Daoy (cell line): ENCODE measurements at places on chromosomes 7 and 10. TPM values are rescaled to one million over a fixed set of nuclear protein-coding genes. Genes with fewer than 3 reads are reported as not detected.
A peak's percentile ranks its signal among the peaks of the same experiment; 100 is the strongest.

WEE2 gene
- total RNA-seq: not detected in 2 replicates

- DNase-seq: peak; percentile 96
Observed at GRCh38 chr7:41702635-41703371, at the start of gene INHBA. Gene INHBA, minus strand, starts transcription at chr7:41703090. Its CDS starts 2,716 bp downstream, at chr7:41700374.

- DNase-seq: no peak
Observed at GRCh38 chr10:91035650-91036292, 114.9 kb upstream of the ANKRD1 start.

DPYSL4 gene
- 6.7 and 7.1 TPM in 2 replicates for total RNA-seq

SPDYE16 gene
- under 0.01 TPM in 1 of 2 replicates, not detected in the other for total RNA-seq

DNA sequence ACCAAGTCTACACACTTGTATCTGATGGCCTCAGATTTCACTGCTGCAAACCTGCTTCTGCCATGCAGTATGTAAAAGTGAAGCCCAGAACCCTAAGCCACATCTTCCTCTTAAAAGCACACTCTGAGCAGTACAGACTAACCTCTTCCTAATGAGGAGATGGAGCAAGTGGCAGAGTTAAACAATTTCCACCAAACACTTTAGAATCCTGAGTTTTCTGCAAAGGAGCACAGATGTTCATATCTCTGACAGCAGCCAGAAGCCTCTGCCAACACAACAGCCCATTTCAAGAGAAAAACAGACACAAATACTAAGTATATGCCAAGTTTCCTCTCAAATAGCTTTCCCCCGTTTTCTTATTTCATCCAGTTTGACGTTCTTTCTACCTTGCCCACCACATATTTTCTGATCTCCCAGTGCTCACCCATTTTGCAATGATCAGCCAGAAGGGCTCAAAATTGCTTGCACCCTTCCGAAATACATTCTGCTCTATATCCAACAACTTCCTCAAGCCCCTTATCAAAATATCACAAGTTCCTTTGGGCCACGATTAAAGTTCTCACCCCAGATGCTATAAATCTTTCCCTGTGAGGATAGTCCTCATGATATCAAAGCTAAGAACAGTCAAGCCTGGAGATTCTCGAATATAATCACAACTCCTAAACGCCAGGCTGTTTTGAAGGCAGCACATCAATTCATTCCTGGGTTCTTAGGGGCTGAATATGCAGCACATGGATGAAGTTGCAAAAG is 27.5 kb downstream of the ELMO1 start:
- DNase-seq: no peak

GRCh38 chr7:107506674-107507339 is 37.0 kb downstream of the GPR22 start:
- peak; percentile 62 for DNase-seq

GRCh38 chr10:74335501-74335900 is 184.5 kb downstream of the ADK start:
- no peak for DNase-seq

- no peak for DNase-seq
Observed at GRCh38 chr10:116907245-116907987, 58.1 kb downstream of the ENO4 start.

TRDMT1 gene
- 8.4 and 9.1 TPM in 2 replicates for total RNA-seq

- DNase-seq: no peak
Observed at GRCh38 chr7:35491233-35491632, 203.7 kb downstream of the HERPUD2 start.

DNA sequence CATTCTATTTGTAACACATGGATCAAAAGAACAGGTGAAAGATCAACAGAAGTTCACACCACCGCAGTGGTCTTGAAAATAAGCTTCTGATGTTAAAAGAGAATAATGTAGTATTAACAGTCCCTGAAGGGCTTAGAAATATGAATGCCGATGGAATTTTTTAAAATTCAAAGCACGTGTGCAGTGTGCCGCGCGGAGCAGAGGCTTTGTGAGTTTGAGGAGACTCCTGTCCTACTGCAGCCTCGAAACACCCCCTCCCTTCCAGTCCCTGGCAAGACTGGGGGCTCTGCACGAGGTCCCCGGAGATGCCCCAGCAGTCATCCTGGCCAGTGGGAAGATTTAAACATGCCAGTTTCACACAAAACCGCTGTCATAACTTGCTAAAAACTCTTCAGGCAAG is 196.6 kb downstream of the DIP2C start:
- no peak for DNase-seq

PLEKHS1 gene
- total RNA-seq: not detected in 2 replicates

DNA sequence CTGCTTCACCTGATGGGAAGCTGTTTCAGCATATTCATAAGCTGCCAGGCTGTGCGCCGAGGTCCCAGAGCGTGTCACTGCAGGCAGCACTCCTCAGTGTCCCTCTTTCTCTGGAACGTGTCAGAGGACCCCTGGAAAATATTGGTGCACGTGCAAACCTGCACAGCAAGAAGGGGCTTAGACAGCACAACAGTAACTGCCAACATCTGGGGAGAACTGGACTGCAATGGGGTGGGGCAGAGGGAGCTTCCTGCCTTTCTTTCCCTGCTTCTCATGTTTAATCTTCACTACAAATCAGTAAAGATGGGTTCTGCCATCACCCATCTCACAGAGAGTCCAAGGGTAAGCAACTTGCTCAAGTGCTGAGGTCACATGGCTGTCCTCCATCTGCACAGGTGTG is 86.5 kb upstream of the GPR26 start:
- no peak for DNase-seq

DNA sequence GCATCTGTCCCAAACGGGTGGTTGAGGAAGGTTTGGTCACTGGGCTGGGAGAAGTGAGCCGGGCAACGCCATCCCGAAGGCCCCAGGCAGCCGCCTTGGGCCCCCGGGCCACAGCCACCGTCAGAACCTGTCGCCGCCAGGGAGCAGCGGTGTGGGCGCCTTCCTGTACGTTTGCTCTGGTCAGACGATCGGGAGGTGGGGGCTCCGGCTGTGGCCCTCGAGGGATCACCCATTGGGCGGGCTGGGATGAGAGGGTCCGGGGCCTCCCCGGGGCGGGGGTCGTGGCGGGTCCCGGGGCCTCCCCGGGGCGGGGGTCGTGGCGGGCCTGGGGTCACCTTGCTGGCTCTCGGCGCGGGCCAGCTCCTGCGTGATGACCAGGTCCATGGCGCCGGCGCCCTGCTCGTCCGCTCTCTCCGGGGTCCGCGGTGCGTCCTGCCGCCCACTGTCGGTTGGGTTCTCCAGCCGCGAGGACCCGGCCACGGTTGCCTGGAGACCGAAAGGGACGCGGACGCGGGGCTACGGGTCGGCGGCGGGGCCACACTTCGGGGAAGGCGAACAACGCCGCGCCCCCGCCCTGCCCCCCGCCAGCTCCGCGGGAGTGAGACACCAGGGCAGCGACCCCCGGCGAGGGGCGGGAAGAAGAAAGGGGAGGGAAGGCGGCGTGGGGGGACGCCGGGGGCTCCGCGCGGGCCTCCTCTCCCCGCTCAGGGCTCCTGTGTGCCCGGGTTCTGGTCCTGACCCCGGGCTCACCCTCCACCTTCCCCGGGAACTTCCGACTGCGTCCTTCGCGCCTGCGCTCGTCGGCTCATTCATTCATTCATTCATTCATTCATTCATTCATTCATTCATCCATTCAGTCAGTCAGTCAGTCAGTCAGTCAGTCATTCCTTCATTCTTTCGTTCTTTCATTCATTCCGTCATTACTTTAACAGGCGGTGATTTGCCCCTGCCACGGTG is at the start of gene CFAP46:
Gene CFAP46, minus strand, starts transcription at position 470 of the 957 bp plus-strand sequence. Its CDS starts 86 bp downstream, at position 384.
- peak; percentile 71 for DNase-seq

GRCh38 chr7:103799298-103799697 is 190.2 kb downstream of the RELN start:
- DNase-seq: no peak

DNA sequence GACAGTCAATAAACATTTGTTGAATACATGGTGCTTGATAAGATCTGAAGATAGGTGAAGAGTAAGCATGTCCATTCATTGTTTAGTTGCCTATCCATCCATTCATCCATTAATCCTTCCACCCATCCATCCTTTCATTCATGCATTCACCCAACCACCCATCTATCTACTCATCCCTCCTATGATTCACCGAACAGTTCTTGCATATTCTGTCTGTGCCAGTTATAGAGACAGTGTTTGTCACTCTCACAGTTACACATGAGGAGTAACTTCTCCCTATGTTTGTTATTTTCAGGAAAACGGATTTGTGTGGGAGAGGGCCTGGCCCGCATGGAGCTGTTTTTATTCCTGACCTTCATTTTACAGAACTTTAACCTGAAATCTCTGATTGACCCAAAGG is 86.0 kb upstream of the CYP2C9 start:
- no peak for DNase-seq

DNA sequence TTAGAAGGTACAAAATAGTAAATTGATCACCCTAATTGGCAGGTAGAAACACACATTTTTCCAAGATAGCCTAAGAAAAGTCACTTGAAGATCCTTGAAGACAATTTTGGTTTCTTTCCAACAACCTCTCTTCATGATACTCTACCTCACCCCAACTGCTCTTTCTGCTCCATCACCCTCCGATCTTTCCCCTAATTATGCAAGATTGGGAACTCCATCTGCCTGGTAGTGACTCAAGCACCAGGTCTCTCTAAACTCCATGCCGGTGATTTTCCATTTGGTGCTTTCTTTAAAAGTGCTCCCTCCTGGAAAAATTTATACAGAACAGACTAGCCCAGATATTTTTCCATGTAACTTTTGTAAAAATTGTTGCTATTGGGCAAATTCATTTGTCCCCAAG is 1.1 kb upstream of the AKR1B1 start:
- peak; percentile 53 for DNase-seq

DNA sequence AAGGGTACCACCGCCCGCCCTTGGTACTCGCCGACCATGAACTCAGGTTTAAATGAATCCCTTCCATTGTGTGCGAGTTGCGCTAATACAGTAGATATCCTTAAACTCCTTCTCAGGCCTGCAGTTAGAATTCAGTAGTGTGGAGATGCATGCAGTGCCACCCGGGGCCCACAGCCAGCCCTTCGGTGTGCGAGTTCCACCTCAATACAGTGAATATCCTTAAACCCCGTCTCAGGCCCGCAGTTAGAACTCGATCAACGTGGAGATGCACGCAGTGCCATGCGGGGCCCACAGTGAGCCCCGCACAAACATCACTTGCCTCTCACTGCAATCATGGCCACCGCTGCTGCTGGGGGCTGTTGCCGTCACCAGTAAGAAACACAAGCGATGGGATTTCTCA is 261.9 kb downstream of the MAD1L1 start:
- no peak for DNase-seq

- no peak for DNase-seq
Observed at GRCh38 chr10:35386594-35387174, 50.4 kb downstream of the CCNY start.

GPR37 gene
- total RNA-seq: 0.65 and 1.5 TPM in 2 replicates

GRCh38 chr10:126242397-126243260 is 145.6 kb downstream of the ADAM12 start:
- DNase-seq: peak; percentile 79

DNA sequence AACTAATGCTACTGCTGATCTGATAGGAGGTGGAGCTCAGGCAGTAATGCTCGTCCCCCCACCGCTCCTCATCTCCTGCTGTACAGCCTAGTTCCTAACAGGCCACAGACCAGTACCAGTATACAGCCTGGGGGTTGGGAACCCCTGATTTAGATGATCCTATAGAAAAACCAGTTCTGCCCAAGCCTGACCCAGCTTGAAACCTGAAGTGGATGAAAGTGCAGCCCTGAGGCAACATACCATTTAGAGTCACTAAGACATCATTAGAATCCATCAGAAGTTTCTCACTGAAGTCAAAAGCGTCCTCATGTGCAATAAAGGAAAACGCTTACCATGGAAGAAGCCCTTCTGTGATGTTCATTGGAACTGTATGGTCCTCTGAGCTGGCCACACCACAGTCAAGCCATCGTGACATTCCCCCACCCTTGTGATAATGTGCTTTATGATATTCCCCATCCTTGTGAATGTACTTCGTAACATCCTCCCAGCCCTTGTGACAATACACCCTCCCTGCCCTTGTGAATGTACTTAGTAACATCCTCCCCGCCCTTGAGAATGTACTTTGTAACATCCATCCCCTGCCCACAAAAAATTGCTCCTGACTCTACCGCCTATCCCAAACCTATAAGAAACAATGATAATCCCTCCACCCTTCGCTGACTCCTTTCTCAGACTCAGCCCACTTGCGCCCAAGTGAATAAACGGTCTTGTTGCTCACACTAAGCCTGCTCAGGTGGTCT is 65.9 kb upstream of the HECTD2 start:
- no peak for DNase-seq

DNA sequence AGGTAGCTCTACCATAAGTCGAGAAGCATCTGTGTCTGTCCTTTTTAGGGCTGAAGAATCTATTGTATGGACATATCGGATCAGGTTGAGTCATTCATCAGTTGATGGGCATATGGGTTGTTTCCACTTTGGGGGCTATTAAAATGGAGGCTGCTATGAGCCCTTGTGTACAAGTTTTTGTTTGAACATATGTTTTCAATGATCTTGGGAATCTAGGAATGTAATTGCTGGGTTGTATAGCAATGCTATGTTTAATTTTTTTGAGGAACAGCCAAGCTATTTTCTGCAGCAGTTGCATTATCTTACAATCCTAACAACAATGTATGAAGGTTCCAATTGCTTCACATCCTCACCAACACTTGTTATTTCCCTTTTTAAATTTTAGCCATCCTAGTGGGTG is 46.4 kb upstream of the HABP2 start:
- DNase-seq: no peak

NCF1 gene
- not detected in 2 replicates for total RNA-seq

- no peak for DNase-seq
Observed at GRCh38 chr10:54259104-54259503, 541.9 kb downstream of the PCDH15 start.

- no peak for DNase-seq
Observed at GRCh38 chr7:12226756-12227155, 15.7 kb downstream of the TMEM106B start.

DNA sequence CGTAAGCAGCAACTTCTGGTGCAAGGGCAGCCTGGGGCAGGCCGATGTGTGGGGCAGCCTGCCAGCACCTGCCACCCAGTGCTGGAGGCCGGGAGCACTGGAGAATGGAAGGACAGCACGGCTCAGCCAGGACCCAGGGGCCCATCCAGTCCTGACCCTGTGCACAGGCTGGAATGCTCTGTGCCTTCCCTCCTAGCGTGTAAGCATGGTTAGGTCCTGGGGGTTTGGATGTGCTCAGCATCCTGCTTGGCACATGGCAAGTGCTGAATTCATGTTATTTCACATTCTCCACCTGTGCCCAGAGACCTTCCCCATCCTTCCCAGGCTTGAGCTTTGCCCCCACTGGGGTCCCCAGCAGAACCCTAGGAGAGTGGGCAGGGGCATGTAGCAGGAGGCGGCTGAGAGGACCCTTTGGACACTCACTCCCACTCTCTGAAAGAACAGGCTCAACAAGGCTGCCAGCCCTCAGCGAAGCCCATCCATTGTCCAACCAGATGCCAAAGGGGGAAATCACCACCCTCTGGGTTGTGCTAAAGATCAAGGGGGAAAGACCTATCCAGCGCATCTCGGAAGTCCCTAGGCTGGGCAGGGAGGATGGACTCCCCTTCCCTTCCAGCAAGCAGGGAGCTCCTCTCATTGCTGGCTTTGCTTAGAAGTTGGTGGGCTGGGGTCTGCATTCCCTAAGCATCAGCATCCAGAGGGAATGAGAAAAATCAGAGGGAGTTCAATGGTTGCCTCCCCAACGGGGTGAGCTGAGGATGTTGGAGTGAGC is 29.7 kb downstream of the ANXA8 start:
- DNase-seq: no peak

GRCh38 chr7:28739128-28739527 is 219.0 kb downstream of the TRIL start:
- no peak for DNase-seq

GRCh38 chr10:38157270-38157685 is 63.1 kb downstream of the ZNF37A start:
- DNase-seq: no peak
